ENCODE measurements at places on chromosomes 5 and 9. TPM values are rescaled to one million over a fixed set of nuclear protein-coding genes. Genes with fewer than 3 reads are reported as not detected.

DNA sequence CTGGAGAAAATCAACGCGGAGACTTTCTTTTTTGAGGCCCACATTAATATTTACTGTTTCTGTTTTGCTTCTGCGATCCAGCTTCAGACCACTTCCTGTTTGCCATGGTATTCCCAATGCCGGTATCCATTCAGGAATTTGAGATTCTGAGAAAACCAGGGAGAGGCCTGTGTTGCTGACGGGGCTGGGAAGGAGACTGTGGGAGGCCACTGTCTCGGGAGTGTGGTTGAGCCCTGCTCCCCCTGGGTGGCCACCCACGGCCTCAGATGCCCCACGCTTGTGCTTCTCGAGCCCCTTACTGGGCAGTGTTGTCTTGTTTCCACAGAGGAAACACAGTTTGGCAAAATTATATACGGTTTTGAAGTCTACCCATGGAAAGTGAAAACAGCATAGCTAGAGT is 403.6 kb upstream of the IRX2 start:
- no peak for DNase-seq

- no peak for DNase-seq
Measured at GRCh38 chr9:28650327-28650726, 1077.0 kb upstream of the C9orf72 start.

DNA sequence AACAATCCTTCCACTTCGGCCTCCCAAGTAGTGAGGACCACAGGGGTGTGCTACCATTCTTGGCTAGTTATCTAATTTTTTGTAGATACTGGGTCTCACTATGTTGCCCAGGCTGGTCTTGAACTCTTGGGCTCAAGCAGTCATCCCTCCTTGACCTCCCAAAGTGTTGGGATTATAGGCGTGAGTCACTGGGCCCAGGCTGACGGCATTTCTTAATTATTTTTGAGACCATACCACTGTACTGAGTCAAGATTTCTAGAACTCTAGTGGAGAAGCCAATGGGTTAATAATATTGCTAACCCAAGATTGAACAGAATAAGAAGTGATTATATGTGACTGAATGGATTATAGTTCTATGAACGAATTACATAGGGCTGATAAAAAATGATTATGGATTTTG is 66.7 kb downstream of the TARS1 start:
- DNase-seq: no peak

GRCh38 chr9:123228967-123229366 is 39.4 kb downstream of the STRBP start:
- no peak for DNase-seq

Gene HACD4
- 4.1 TPM for total RNA-seq

Gene MLANA
- total RNA-seq: not detected

Gene CARTPT
- not detected for total RNA-seq

DNA sequence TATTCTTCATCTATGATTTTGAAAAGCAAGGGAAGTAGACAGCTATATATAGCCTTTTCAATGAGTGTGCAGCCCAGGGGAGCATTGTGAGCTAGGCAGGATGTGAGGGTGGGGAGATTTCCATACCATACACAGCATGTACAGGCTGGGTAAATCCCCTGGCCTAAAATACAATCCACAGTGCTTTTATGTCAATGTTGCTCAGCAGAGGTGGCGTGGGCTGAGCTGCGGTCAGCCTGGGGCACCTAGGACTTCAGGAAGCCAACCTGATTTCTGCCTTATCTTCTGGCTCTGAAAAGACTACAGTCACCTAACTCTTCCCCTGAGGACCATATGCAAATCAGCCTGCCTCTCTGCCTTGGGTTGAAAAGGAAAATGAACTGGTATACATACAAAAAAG is 6.3 kb upstream of the GARIN3 start:
- no peak for DNase-seq

DNA sequence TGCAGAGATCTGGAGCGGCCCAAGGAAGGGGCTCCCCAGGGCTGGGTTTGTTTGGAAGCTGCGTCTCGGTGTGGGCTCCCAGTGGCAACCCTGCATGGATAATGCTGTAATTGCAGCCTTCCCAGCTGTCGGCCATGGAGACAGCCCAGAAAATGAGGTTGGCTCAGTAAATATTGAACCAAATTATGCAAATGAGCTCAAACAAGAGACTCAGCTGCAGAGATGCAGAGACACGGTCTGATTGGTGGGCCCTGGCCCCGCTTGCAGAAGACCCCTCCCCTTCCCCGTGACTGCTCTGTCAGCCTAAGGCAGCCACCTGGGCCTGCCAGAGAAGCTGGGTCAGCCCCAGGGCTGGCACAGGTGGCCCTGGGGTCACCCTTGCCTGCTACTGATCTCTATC is 75.9 kb downstream of the RAD23B start:
- no peak for DNase-seq

GRCh38 chr9:81312346-81312745 is 377.0 kb downstream of the TLE1 start:
- no peak for DNase-seq

DNA sequence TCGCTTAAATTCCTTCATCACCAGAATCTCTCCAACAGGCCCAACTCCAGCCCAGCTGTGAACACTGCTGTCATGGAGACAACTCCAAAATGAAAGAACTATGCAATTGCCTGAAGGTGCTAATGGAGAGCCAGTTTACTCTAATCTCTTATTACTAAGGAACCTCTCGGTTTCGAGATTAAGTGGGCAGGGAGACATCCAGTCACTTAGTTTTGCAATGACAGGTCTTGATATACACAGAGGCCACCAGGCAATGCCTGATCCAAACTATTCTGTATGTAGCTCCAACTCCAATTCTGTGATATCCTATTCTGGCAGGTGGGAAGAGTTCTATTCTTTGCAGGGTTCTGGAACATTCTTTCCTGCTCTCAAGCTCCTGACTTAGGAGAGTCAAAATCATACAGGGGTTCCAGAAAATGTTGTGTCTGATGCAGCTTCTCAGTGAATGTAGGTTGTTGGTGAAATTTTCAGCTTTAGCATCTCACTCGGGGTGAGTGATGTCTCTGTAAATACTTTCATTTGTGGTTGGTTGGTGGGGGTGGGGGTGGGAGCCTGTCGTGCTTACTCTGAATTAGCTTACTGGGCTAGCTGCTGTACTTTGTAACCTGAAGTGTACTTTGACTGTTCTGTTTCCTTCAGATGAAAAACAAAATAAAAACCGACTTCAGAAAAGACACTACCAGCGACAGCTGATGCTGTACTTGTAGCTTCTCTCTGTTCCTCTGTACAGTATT is 170.9 kb downstream of the PALM2AKAP2 start:
- DNase-seq: no peak

GRCh38 chr9:135269912-135270830 is 182.7 kb downstream of the OLFM1 start:
- DNase-seq: no peak

GRCh38 chr9:110919609-110920008 is 118.7 kb downstream of the LPAR1 start:
- no peak for DNase-seq

Gene TAF11L10
- total RNA-seq: not detected

DNA sequence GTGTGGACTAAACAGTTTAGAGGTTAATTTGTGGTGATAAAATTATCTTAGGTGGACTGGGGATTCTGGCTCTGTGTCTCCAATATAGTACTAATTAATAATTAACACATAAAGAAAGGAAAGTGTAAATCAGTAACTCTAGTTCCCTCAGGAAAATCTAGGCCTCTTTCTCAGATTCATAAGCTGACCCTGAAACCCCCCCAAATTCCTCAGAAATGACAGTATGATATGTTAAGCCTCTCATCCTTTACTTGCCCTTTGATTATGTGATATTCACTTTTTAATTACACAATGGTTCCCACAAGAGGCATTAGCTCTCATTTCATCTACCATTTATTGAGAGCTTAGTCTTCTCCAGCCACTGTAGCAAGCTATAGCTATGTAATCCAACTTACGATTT is 636.2 kb upstream of the SEMA6A start:
- no peak for DNase-seq

DNA sequence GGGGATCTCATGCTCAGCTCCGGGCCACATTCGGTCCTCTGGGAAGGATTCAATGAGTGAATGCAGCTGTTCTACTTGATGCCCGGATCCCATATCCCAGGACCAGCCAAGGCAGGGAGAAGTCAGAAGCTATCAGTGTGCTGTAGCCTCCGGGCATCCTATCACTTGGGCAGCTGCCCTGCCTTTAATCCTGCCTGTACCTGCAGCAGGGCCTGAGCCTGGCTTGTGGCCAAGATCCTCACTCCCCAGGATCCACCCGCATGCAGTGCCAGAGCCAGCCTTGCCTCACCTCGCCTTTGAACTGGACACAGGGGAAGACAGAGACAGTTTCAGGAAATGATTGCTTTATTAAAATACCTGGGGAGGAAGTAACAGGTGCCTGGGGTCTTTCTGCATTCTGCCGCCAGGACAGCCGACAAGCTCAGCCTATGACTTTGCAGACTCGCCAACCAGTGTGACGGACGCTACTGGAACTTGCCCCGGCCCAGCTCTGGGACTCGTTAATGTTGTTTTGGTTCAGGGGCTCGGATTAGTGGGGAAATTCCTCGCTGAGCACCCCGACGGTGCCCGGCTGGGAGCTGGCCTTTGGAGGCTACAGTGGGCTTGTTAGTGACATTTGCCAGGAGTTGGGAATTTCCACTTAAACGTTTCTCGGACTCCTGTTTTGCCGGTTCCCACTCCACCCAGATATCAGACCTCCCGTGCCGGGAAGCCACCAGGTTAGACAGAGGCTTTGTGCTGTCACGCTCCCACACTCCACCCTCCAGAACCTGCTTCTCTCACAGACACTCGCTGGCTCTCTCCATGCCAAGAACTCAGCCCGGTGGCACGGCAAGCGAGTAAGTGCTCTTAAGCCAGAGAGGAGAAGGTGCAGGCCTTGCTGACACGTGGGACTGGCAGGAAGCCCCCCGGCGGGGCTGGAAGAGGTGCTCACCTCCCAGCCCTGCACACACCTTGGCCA is 721 bp downstream of the PTGES start:
- peak; percentile 86 for DNase-seq

DNA sequence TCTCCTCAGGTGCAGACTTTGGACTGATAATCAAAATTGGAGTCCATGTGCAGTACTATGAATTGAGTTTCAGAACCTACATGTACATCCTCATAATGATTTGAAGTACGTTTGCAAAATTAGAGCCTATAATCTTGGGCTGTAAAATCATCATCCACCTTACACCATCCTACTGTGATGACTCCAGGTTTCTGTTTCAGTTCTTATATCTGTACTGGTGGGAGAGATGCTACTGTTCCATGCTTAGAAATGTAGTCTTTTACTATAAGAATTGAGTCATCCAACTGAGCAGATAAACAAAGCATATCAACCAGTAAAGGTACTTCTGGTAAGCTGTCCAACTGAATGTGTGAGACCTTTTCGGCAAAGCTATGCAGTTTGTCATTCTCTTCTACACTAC is 586.3 kb upstream of the FAM174A start:
- no peak for DNase-seq

DNA sequence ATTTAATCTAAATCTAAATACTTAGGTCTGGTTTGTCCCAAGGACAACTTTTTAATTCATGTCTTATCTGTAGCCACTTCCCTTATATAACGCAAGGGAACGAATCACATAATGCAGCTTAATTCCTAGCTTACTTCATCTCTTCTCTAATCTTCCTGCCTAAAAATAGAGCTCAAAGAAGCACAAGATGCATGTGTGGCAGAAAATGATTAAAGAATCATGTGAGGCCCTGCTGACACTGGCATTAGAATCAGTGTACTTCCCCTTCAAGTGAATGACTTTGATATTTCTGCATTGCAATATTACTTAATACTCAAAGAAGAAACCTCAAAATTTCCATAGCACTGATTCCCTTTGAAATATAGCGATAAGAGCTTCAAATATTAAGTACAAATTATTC is 317.9 kb upstream of the FTMT start:
- DNase-seq: no peak

Gene KCNN2
- 2.1 TPM for total RNA-seq

Gene CFAP77
- not detected for total RNA-seq

Gene FBXL7
- total RNA-seq: 12.3 TPM

GRCh38 chr5:173245319-173246134 is 10.5 kb upstream of the NKX2-5 start:
- no peak for DNase-seq

DNA sequence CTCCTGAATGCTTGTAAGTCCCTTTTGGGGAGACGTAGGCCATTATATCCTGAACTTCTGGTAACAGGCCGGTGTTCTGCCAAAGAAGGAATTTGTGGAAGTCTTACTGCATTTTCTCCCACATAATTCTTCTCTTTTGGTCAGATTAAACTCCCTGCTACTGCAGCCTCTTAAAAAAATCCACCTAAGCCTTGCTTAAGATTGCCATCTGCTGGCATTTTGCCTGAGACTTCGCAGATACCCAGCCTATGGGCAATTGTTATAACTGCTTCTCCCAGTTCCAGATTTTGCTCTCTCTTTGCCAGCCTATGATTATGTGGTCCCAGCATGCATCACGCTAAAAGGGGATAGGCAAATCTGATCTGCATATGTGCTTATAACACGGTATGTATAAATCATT is 391.6 kb upstream of the CHD1 start:
- no peak for DNase-seq

DNA sequence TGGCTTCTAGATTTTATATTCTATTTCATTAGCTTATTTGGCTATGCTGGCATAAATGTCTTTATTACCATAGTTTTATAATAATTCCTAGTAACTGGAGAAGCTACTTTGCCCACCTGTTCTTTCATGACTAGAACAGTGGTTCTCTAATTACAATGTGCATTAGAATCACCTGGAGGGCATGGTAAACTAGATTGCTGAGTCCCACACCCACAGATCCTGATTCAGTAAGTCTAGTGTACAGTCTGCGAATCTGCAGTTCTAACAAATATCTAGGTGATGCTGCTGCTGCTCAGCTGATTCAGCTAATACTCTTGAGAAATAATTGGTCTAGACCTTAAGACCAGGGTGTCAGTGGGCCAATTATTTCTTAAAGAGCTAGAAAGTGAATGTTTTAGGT is 35.5 kb downstream of the RNF38 start:
- DNase-seq: no peak

DNA sequence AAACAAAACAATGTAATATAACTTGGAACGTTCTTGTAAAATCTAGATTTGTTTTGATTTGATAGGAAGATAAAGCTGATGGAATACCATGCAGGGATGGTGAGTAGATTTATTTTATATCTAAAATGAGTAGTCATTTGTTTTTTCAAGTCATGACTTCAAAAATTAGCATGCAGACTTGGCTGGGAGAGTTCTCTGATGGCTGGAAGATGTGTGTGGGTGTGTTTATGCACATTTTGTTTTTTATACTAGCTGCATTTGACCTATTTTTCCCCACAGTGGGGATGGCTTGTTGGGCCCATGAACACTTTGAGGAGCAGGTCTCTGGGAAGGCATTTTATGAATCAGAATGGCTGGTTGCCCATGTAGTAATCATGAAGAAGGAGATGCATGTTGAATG is 109.2 kb downstream of the MTRR start:
- no peak for DNase-seq

GRCh38 chr5:134879456-134879855 is 5.3 kb downstream of the TXNDC15 start:
- DNase-seq: no peak

DNA sequence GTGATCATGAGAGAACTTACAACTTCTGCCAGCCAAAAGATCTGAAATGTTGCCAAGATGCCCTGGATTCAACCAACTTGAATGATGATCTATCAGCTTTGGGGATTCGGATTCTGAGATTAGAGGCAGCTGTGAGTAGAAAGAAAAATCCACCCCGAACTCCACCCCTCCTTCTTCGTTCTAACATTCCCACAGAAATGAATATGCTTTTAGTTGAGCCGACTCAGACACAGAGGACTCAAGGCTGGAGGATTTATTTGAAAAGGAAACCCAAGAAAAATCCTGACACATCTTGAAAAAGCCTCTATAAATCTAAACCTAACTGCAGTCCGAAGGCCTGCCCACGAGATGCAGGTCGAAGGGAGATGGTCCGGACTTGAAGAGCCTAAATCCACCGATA is 275.0 kb downstream of the GAS1 start:
- no peak for DNase-seq
